T follicular helper cell (primary cell): ENCODE measurements at places on chromosomes 2 and 18.
A peak's percentile ranks its signal among the peaks of the same experiment; 100 is the strongest.

- DNase-seq: no peak
Observed at GRCh38 chr18:57833441-57834101, 30.5 kb upstream of the ATP8B1 start.

DNA sequence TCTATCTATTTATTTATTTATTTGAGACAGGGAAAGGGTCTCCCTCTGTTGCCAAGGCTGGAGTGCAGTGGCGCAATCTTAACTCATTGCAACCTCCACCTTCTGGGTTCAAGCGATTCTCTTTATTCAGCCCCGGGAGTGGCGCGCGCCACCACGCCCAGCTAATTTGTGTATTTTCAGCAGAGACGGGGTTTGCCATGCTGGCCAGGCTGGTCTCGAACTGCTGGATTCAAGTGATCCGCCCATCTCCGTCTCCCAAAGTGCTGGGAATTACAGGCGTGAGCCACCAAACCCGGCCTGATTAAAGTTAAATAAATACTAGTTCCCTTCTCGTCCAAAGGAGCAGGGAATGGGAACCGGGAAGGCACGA is 4.2 kb upstream of the CTDSP1 start:
- no peak for DNase-seq

GRCh38 chr2:225090746-225091145 is 48.5 kb upstream of the DOCK10 start:
- DNase-seq: no peak

DNA sequence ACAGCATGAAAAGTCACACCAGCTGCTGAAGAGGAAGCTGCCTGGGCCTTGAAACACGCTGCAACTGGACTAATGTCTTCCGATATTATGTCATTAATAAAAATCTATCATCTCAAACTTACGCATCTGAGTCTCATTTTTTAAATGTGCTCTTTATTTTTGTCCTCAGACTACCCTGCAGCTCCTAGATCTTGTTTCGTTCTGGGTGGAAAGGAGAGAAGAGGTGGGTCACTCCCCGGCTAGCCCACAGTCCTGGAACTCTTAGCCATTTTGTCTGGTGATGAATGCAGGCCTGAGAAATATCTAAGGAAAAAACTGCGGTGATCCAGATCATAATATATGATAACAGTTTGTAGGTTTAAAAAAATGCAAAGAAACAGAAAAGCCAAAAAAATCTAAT is 73.3 kb downstream of the TXNL1 start:
- no peak for DNase-seq

DNA sequence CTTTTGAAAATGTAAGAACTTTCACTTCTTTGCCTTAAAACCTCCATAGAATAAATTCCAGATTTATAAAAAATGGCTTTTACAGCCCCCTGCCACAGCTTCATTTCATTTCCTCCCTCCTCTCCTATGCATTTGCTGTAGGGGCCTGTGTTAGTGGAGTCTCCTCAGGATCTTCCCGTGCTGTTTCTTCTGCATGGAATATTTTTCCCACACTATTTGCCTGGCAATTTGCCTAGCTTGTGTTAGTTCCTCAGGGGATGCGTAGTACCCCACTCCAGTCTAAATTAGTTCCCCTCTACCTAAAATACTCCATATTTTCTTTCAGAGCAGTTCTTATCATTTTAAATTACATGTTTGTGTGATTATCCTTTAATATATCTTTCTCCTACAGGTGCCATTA is 262.2 kb downstream of the PLCL1 start:
- no peak for DNase-seq

DNA sequence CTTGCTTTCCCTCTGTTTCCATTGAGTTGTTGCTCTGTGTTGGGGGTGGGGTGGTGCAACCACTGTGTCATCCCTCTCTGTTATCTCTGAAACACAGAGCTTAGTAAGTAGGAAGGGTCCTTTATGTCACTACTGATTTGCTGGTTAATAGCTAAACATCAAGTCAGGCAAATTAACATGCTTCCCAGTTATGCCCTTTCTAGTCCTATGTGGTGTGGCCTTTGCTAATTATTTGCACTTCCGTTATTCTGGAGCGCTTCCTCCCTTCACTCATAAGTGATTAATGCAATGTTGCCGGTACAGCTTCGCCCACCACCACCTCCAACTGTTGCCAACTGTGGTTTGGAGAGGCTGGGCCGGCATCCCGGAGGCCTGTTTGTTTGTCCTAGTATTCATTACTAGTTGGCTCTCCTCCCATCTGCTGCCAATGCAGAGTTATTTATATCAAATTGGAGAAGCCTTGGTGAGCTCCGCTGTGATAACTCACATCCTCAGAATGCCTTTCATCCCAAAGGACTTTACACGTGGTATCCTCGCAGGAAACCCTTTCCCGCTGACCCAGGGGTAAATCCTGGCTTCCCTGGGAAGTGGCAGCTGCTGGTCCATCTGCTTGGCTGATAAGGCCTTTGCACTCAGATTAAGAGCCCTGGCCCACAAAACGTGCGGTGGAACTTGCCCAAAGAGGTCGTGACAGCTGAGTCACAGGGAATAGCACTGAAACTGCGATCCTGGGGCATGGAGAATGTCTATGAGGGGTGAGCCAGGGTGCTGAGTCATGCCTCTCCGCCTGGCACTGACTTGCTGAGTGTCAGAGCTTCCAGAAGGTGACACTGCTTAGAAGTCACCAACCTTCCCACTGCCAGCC is 72.0 kb upstream of the ZCCHC2 start:
- no peak for DNase-seq

- no peak for DNase-seq
Observed at GRCh38 chr2:168328421-168328820, 81.0 kb upstream of the STK39 start.

DNA sequence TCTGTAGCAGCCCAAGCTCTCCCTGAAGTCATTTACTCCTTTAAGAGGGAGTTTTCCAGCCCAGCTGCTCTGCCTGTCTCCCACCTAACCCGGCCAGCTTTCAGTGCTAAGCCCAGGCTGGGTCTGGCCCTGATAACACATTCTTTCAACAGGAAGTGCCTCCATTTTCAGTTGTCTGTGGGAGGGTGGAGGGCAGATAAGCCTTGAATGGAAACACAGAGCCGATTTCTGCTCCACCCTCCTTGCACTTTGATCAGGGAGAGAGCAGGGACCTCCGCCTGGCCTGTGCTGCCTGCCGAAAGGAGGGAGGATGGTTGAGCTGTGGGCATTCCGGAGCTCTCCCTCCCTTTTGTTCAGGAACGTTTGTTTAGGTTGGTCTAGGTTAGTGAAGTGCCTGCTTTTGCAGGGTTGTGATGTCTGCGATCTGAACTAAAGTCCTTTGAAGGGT is 24.8 kb downstream of the GATA6 start:
- no peak for DNase-seq

DNA sequence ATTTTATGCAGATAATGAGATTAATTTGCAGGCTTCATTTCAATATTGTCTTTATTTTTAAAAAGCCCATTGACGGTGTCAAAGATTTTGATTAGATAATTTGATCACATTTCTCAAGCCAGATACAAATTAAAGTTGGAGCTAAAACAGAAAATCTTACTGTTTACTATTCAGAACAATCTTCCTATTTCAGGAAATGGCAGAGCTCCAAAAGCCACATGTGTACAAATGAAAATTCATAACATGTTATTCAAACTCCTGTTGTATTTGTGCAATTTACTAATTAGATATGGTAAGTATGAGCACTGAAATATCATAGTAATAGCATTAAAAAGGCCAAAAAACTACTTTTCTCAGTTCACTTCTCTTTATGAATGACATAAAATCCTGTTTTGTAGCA is 682.9 kb downstream of the KCNJ3 start:
- no peak for DNase-seq

DNA sequence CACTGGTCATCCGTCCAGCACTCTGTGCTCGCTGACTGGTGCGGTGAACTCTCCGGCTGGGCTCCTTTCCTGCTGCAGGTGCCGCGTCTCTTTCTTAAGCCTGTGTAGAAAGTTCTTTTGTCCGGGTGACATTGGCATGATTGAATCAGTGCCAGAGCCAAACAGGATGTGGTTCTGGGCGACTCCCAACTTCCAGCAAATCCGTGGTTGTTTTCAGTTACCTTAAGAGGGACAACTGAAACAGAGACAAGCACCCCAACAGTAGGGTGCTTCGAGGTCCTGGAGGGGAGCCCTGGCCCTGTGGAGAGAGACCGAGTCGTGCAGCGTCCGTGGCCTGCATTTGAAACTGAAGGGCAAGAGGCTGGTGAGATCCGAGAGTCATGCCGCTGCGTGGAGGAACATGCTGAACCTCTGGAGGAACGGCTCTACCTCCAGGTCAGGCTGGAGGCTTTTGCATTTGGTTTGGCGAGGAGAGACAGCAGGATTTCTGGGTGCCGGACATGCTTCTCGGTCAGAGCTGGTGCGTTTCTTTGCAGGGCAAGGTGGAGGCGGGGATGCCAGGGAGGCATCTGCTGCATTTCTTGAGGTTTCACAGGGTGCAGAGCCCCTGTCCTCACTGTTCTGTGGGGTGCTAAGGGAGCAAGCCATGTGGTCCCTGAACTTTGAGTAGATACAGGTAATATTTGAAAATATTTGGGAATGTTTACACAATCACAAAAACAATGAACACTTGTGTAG is 26.8 kb downstream of the SH3BP4 start:
- DNase-seq: no peak

GRCh38 chr2:10229462-10230099 is 73.1 kb upstream of the HPCAL1 start:
- DNase-seq: no peak

DNA sequence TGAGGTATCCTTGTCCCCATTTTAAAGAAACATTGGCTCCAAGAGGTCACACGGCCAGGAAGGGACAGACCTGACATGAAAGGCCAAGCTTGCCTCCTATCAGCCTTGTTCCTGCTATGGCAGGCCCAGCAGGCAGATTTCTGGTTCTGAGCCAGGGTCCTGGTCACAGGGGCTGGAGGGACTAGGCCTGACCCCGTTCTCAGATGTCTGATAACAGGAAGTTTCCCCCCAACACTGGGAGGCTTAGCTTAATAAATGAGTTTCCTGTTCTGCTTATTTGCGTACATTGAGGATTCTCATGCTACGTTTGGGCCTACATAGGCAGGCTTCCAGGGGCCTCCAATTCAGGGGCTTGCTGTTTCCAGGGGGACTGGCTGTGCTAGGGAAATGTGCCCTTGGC is 107.8 kb upstream of the LTBP1 start:
- DNase-seq: no peak

DNA sequence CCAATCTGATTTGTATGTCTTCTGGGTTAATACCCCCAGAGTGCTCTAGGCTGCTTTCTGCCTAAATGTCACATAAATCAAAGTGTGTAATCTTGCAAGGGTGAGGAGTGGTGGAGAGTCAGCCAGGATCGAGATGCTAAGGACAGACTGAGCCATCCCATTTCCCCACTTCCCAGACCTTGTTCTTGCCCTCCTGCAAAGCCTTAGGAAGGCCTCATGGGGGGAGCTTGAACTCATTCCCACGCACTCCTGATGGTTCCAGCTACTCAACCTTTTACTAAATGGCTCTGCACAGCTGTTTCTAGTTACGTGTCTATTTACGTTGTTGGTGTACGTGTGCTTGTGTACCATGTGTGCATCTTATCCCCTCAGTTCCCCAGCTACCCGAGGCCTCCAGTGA is 423.6 kb upstream of the TNP1 start:
- DNase-seq: no peak

DNA sequence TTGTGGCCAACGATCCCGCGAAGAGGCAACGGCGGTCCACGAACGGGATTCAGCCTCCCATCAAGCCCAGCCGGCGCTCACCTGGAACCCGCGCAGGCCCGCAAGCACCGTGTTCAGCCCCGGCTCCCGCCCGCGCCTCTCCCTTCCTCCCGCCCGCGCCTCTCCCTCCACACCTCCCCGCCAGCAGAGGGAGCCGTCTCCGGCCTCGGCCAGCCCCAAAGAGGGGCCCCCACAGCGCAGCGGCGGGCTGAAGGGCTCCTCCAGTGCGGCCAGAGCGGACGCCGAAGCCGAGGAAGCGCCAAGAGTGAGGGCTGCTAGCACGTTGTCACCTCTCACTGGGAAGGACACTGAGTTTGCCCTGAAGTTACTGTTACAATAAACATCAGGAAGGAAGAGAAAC is 55.3 kb upstream of the LAPTM4A start:
- DNase-seq: no peak

DNA sequence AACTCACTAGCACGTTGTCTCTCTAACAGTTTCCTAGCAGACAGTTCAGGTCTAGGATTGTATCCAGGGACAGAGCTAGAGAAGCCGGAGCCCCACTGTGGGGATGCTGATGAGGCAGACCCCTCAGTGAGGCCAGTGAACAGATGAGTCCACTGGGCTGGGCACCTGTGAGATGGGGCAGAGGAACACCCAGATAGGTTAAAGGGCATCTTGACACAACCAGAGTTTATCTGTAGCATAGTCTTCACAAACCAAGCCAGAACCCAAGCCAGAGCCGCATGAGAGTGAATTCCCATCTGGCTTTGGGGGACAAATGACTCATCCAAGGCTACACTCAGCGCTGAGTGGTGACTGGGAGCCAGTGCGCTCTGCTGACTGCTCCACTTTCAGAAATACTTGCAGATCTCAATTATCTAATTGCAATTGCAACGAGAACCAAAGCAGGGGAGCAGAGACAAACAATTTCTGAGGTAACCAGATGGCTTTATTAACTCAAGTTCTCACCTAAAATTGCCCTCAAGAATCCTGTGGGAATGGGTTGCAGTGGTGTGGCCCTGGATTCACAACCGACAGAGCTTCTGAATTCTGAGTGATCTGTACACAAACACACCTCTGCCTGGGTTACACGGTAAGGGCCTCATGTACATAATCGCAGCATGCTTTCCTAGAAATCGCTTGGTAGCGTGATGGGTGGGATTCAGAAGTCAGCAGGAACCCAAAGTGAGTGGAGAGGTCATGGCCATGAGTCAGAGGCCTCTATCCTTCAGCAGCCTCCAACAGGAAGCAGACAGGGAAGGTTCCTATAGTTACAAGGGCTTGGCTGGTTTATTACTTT is 48.7 kb upstream of the MSH2 start:
- no peak for DNase-seq

GRCh38 chr2:75199428-75200011 is at the start of gene TACR1:
TACR1 (minus strand) TSS chr2:75199520; CDS start chr2:75198934, 586 bp downstream.
- peak; percentile 42 for DNase-seq

GRCh38 chr2:121794233-121794632 is 38.8 kb downstream of the TSN start:
- no peak for DNase-seq

DNA sequence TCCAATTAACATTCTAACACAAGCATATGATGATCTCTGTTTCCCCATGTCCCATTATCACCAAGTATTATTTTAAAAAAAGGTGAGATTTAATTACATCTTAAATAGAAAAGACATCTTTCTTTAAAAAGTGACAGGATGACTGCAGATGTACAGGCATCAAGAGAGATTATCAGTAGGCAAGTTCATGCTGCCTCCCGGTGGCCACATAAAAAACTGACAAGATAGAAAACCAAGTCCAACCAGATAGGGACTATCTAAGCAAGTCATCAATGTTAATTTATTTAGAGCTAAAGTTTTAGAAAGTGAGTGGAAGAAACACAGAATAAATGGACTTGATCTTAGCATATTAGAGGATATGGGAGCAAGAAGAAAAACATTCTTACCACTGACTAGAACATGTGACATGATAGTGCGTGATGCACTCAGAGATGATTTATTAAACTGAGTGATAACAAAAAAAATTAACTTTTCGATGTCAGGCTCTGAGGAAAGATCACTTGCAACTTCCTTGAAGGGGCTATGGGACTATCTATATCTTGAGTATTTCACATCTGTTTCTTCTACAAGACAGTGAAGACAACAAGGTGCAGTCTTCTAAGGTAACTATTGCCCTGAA is 5.4 kb upstream of the TDRD15 start:
- no peak for DNase-seq

GRCh38 chr2:45418532-45418931 is 192.5 kb downstream of the SRBD1 start:
- no peak for DNase-seq

GRCh38 chr18:9571546-9571945 is 42.8 kb downstream of the PPP4R1 start:
- no peak for DNase-seq

- no peak for DNase-seq
Observed at GRCh38 chr2:163324677-163325076, 411.1 kb downstream of the FIGN start.
